Left renal pelvis (tissue), 4 donors: ENCODE measurements at places on chromosomes 11 and 22. TPM values are rescaled to one million over a fixed set of nuclear protein-coding genes. Genes with fewer than 3 reads are reported as not detected.

DNA sequence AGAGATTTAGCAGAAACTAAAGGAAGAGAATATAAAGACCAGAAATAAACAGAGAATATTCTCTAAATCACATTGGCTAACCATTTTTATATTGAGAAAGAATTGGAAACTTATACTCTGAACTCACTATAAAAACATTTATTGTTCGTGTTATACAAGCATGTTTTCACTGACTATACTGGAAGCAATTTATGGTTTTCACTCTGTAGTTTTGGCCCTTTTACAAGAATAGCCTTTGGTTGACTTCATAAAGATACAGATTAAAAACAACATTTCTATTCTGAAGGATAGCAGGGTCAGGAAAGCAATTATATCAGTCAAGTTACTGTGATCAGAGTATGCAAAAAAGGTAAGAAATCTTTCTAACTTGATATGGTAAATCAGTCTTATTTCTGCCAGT lies 965.7 kb upstream of the FAT3 start:
- DNase-seq = no peak

- no peak for DNase-seq
Observed at GRCh38 chr11:70002433-70002832, 75.7 kb upstream of the ANO1 start.

DNA sequence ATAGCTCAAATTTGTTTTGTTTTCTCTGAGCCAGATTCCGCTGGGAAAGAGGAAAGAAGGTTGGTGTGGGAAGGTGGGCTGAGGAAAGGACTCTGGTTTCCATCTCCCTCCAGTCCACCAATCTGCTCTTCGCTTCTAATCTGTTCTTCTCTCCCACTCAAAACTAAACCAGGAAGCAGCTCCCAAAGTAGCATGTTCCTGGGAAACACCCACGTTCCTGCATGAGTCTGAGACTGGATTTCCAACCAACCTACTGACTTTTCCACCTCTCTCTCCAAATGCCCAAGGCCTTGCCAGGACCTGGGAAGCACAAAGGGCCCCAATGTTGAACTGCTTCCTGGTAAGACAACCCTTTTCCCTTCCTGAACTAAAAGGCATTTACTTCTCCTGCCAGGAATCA lies 110.2 kb downstream of the WT1 start:
- no peak for DNase-seq

GRCh38 chr11:63564784-63565350 lies 1.7 kb upstream of the PLAAT2 start:
- DNase-seq = no peak

GRCh38 chr11:67463680-67464410 lies 5.2 kb downstream of the TMEM134 start:
- DNase-seq = no peak

DNA sequence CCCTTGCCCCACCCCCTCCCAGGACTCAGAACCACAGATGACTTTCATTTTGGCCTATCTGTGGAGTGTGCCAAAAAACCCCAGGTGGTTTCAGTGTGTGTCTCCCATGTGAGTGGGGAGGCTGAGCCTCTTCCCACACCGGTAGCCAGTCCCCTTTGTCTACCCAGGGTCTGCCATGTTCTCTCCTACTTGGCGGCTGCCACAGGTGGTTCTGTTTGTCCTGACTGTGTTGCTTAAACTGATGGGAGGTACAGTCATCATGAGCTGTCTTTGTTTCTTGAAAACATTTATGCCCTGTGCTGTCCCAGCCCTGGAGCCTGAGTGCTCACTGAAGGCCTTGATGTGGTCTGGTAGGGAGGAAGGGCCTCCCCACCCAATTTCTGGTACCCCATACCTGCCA lies 39.7 kb upstream of the SUSD2 start:
- no peak for DNase-seq

DNA sequence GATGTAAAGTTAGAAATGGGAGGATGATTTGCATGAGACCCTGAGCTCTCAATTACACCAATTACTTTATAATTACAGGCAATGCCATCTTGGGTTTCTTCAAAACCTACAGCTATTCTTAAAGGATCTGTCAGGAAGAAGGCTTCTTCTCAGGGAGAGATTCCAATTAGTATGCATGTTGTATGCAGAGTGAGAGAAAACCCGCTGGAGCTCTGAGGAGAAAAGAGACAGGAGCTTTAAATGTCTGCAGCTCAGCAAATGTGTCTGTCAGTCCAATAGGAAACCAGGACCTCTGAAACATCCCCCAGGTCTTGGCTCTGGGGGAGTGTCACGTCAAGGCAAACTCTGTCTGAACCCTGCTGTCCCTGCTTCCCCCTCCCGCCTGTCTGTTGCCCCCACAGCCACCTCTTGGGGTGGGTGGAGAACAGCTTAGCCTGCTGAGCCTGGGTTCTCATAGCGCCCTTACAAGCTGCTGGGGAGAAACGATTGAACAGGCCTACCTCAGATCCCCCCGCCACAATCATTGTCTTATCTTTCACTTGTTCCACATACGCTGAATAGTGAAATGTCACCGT lies 140.2 kb downstream of the SPATA19 start:
- no peak for DNase-seq

DNA sequence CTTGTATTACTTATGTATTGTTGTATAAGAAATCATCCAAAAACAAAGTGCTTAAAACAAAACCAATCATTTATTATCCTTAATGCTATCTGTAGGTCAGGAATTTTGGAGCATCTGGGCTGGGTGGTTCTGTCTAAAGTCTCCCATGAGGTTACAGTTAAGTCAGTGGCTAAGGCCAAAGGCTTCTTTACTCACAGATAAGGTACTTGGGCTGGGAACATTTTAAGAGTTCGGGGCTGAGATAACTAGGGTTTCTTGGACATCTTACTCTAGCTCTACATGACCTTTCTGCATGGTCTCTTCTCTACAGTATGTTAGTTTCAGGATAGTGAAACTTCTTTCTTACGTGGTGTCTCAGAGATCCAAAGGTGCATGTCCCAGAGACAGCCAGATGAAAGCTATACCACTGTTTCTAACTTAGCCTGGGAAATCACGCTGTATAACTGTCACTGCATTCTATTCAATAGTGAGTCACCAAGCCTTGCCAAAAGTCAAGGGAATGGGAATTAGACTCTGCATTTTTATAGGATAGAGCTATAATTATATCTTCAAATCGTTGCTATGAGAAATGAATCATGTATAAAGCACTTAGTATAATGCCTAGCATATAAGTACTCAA lies 29.6 kb downstream of the SOX6 start:
- no peak for DNase-seq

- DNase-seq = no peak
Observed at GRCh38 chr11:121437686-121438078, 14.4 kb upstream of the SORL1 start.

DNA sequence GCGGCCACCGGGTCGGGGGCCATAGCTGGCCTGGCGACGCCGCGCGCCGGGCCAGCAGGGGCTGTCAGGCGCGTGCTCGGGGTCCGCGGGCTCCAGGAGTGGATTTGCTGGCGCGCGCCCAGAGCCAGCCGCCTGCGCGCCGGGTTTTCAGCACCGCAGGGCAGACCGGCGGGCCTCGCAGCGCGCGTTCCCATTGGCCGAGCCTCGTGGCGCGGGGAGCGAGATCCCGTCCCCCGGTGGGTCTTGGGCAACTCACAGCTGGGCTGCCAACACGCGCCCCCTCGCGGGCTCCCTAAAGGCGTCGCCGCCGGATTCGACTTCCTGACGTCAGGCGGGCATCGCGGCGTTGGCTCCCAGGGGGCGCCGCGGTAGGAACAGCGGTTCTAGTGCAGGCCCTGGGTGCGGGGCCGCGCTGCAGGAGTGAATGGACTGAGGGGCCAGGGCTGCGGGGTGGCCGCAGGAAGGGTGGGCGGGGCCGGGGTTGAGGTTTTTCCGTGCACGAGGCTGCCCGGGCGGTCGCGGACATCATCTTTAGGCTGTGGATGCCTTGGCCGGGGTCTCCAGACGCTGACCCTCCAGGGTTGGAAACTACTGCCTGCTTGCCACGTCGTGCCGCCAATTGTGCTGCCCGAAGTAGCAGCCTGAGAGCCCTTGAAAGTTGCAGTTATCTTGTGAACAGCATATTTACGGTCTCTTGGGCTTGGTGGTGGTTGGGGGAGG lies at the start of gene FADS1:
Gene FADS1 (minus strand): TSS at position 268 of the 720 bp plus-strand sequence. CDS start 74 bp downstream, at position 194.
- peak; percentile 82 for DNase-seq

GRCh38 chr11:75040167-75040770 lies 51.5 kb downstream of the NEU3 start:
- no peak for DNase-seq

GRCh38 chr11:16080688-16081381 lies 275.5 kb downstream of the SOX6 start:
- no peak for DNase-seq

STIM1 gene
- 68.4 TPM for polyA plus RNA-seq

PDGFB gene
- polyA plus RNA-seq = 13.9 TPM

HBG2 gene
- polyA plus RNA-seq = 1,504 TPM

YPEL1 gene
- polyA plus RNA-seq = 20.9 TPM

ST14 gene
- polyA plus RNA-seq = 36.0 TPM

TMEM191B gene
- polyA plus RNA-seq = not detected
